Natural killer cell (primary cell): ENCODE measurements at places on chromosomes 16 and 17.

GRCh38 chr16:27515874-27516353 lies 33.8 kb downstream of the GTF3C1 start:
- peak; percentile 45 for DNase-seq
- H3K27ac ChIP-seq, result no peak overlapping the region
- no peaks in the 10 kb centered on the region for H3K4me1 ChIP-seq
- H3K4me3 ChIP-seq, result no peak overlapping the region

DNA sequence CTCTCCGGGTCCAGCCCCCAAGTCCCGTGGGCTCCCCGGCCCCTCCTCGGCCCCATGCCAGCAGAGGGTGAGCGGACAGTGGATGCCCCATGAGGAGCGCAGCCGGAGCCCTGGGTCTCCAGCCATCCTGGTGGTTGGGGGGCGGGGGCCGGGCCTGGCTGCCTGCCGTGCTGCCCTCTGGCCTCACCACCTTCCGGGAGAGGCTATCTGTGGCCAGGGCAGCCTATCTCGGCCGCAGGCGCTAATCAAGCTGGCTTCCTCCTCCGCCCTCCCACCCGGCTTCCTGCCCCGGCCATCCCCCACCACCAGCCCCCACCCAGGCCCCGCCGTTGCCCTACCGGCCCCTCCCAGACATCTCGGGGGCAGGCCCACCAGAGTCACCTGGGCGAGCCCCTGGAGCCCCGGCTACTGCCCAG lies 46.8 kb downstream of the ZFPM1 start:
- peak overlapping the region; percentile 67 for H3K27ac ChIP-seq
- H3K4me3 ChIP-seq, result peak overlapping the region; percentile 9
- DNase-seq, result no peak
- peaks cover 53% of the 10 kb centered on the region for H3K4me1 ChIP-seq

- no peak overlapping the region for H3K4me3 ChIP-seq
- H3K4me1 ChIP-seq, result peaks cover 20% of the 10 kb centered on the region
- H3K36me3 ChIP-seq, result no peaks in the 10 kb centered on the region
- H3K27me3 ChIP-seq, result no peaks in the 10 kb centered on the region
- no peak for DNase-seq
These were observed 5.4 kb downstream of the ABR start for GRCh38 chr17:1174263-1174880.

DNA sequence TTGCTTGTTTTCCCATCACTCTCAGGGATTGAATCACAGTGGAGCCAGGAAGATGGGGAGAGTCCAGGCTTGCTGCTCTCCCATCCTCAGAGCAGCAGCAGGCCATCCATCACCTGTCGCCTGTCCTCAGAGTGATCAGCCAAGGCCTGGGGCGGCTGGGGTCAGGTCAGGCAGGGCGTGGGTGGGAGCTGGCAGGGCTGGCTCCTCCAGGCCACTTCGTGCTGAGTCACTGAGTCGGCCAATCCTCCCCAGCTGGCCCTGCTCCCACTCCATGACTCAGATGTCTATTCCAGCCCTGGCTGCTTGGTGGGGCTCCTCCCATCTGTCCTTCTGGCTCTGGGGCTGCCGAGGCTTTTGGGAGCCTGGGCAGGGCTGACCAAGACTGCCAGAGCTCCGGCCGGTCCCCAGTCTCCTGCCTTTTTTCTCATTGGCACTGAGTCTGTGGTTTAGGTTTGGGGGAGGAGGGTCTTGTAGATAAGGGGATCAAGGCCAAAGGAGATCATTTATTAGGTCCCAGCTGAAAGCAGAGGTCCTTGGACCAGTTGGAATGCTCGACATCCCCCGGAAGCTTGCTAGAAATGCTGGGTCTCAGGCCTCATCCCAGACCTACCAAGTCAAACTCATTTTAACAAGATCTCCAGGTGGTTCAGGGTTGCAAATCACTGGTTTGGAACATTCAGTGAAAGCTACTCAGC lies 72.7 kb downstream of the ABCC1 start:
- peaks cover 24% of the 10 kb centered on the region for H3K36me3 ChIP-seq

DNA sequence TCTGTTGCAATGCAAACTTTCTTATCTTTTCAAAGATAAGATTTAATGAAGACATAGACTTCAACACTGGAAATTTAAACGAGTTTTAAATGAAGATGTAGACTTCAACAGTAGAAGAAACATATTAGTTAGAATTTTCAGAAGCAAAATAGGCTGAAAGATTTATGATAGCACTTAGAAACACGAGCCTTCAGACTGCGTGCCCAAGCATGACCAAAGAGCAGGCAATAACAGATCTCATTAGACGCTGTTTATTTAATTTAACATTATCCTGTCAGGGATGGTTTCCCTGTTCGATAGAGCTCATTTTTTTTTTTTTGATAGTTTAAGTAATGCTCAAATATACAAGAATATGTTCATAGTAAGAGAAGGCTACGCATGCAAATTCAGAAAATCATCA lies 604.7 kb upstream of the SOX9 start:
- H3K4me1 ChIP-seq, result no peaks in the 10 kb centered on the region
- no peaks in the 10 kb centered on the region for H3K27me3 ChIP-seq
- H3K36me3 ChIP-seq, result no peaks in the 10 kb centered on the region
- H3K27ac ChIP-seq, result no peak overlapping the region
- DNase-seq, result no peak

DNA sequence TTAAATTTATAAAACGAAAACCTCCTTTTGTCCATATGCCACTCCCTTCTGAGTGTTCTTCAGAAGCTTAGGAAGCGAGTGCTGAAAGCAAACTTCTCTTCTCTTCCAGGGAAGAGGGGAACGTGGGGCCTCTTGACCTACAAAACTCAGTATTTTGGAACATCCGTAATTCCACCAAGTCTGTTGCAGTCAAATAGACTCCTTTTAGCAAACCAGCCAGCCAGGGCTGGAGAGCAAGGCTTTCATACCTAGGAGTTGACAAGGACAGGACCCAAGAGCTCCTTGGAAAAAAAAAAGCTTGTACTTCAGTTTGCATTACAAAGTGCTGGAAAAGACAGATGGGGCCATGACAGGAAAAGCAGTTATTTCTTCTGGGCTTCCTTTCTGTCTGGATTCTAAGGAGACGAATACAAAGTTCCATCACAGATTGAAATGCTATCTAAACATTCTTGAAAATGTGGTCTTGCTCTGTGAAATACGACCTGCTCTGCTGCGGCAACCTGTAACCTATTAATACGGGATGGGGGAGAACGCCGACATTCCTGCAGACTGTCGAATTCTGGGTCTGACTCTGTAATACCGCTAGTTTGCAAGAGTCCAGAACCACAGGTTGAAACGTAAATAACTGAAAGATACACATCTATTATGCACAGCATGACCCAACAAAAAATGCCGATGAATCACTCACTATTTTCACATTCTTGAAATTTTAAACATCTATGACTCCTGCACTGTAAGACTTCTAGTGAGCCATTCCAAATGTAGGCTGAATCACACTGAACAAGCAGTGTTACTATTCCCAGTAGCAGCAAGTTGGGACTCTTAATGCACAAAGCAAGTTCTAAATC lies 20.6 kb downstream of the VPS53 start:
- no peak for DNase-seq
- no peak overlapping the region for H3K4me3 ChIP-seq
- no peaks in the 10 kb centered on the region for H3K4me1 ChIP-seq
- no peaks in the 10 kb centered on the region for H3K27me3 ChIP-seq
- H3K27ac ChIP-seq, result no peak overlapping the region
- peaks cover 58% of the 10 kb centered on the region for H3K36me3 ChIP-seq

GRCh38 chr16:3023415-3023668 lies 400 bp downstream of the HCFC1R1 start:
- H3K36me3 ChIP-seq, result peaks cover 15% of the 10 kb centered on the region
- peak; percentile 58 for DNase-seq
- H3K27me3 ChIP-seq, result no peaks in the 10 kb centered on the region
- H3K4me3 ChIP-seq, result peak overlapping the region; percentile 78
- H3K4me1 ChIP-seq, result peaks cover 67% of the 10 kb centered on the region
- no peak overlapping the region for H3K27ac ChIP-seq

GRCh38 chr17:16425202-16425601 lies 9.8 kb downstream of the TRPV2 start:
- no peak for DNase-seq
- H3K36me3 ChIP-seq, result peaks cover 72% of the 10 kb centered on the region
- H3K27ac ChIP-seq, result no peak overlapping the region
- H3K27me3 ChIP-seq, result no peaks in the 10 kb centered on the region
- no peak overlapping the region for H3K4me3 ChIP-seq

- no peaks in the 10 kb centered on the region for H3K4me1 ChIP-seq
- H3K4me3 ChIP-seq, result no peak overlapping the region
- H3K27ac ChIP-seq, result no peak overlapping the region
These were observed 1.5 kb upstream of the TOX3 start for GRCh38 chr16:52548261-52549010.

- peak overlapping the region; percentile 57 for H3K4me3 ChIP-seq
- peak overlapping the region; percentile 53 for H3K27ac ChIP-seq
- H3K27me3 ChIP-seq, result no peaks in the 10 kb centered on the region
- H3K36me3 ChIP-seq, result peaks cover 3% of the 10 kb centered on the region
These were observed 914 bp downstream of the MAP1LC3B start for GRCh38 chr16:87392821-87393679.

DNA sequence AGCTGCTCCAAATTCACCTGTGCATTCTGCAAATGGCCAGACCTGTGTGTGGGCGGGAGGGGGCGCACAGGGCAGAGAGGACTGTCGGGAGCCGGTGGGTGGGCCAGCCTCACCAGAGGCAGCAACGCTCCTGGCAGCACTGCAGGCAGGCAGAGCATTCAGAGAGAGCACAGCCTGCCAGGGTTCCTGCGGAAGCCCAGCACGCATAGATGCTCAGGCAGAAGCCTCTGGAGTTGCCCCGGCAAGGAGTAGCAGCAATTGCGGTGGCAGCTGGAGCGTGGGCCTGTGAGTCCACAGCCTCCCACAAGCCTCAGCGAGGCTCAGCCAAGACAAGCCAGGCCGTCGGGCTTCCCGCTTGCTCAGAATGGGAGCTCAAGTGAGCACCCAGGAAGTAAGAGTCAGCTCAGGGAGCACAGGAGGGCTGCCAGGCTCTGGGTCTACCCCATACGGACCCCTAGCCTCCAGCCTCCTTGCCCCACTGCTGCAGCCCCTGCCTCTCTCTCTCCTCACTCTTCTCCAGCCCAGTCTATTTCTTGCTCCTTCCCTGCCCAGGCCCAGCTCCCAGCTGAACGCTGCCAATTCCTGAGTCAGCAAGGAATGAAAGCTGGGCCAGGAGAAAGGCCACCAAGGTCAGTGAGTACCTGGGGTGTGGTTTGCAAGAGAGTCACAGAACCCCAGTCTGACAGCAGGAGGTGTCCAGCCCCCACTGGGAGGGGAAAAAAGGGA lies 9.6 kb downstream of the EMC6 start:
- H3K4me3 ChIP-seq, result no peak overlapping the region
- H3K36me3 ChIP-seq, result no peaks in the 10 kb centered on the region
- H3K4me1 ChIP-seq, result peaks cover 11% of the 10 kb centered on the region
- no peak overlapping the region for H3K27ac ChIP-seq

DNA sequence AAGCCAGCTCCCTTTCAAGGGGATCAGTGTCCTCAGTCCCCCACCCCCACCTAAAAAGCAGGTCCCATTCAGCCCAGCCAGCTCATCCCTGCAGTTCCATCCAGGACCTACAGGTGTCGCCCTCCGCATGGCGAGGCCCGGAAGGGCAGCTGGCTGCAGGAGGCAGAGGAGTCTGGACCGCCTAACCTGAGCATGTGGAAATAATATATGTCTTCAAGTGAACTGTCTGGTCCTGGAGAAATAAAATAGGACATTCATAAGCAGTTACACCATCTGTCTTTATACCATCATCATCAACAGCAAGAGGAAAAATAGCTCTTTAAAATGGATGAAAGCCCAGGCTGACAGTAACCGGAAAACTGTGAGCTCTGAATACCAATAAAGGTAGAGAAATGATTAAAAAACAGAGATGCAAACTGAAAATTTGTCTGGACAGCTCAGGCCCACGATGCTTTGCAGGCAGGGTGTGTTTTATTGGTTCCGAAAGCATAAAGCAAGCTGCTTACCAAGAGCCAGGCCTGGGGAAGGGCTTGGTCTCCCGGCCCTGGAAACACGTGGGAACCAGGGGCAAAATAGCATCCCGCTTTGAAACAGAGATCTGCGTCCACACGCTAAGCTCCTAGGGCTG lies 215.2 kb downstream of the ZFHX3 start:
- no peak overlapping the region for H3K27ac ChIP-seq
- peak; percentile 70 for DNase-seq
- no peaks in the 10 kb centered on the region for H3K36me3 ChIP-seq
- H3K4me1 ChIP-seq, result no peaks in the 10 kb centered on the region

GRCh38 chr17:83173914-83174361 lies 94.5 kb downstream of the METRNL start:
- H3K4me3 ChIP-seq, result no peak overlapping the region
- H3K27me3 ChIP-seq, result no peaks in the 10 kb centered on the region
- no peak overlapping the region for H3K27ac ChIP-seq
- no peak for DNase-seq
- H3K36me3 ChIP-seq, result no peaks in the 10 kb centered on the region

- H3K27ac ChIP-seq, result no peak overlapping the region
- H3K27me3 ChIP-seq, result no peaks in the 10 kb centered on the region
- no peaks in the 10 kb centered on the region for H3K4me1 ChIP-seq
- no peak for DNase-seq
- no peaks in the 10 kb centered on the region for H3K36me3 ChIP-seq
These were observed 63.3 kb upstream of the CNTNAP4 start for GRCh38 chr16:76213860-76214259.

GRCh38 chr17:48068491-48068961 lies 20.4 kb downstream of the NFE2L1 start:
- no peak overlapping the region for H3K27ac ChIP-seq
- H3K36me3 ChIP-seq, result peaks cover 32% of the 10 kb centered on the region
- no peak overlapping the region for H3K4me3 ChIP-seq
- H3K4me1 ChIP-seq, result no peaks in the 10 kb centered on the region
- DNase-seq, result no peak

DNA sequence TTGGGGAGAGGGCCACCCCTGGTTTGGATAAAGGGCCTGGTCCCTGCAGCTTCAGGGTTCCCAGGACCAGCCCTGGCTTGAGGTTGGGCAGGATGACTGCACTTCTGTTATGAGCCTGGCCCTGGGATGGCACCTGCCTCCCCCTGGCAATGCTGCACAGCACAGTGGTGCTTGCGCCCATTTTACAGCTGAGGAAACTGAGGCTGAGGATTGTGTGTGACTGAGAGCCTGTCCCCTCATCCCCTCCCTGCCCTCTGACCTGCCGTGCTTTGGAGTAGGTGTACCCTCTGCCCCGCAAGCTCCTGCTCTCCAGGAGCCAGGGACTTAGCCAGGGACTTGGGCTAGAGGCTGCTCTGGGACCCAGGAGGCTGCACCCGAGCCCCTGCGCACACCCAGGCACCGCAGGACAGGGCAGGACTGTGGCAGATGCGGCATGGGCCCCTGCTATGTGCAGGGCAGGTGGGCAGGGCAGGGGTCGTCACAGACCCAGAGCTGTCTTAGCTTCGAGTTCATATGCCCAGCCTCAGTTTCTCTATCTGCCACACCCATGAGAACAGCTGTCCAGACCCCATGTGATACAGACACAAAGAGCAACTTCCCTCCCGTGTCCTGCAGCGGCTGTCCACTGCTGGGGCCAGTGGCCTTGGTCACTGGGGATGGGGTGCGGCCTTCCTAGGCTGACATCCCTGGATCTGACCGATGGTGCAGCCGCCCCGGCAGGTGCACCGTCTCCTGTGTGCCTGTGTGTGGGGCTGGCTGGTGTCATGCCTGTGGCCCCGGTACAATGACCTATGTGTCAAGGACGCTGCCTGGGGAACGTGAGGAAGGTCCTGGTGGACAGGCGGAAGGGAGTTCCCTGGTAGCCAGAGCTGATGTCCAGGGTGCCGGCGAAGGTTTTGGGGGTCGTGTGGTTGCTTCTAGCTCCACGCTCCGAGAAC lies 36.6 kb downstream of the BAHCC1 start:
- peaks cover 32% of the 10 kb centered on the region for H3K4me1 ChIP-seq
- no peak overlapping the region for H3K27ac ChIP-seq
- H3K4me3 ChIP-seq, result no peak overlapping the region
- H3K36me3 ChIP-seq, result no peaks in the 10 kb centered on the region
- H3K27me3 ChIP-seq, result peaks cover 41% of the 10 kb centered on the region
